ENCODE measurements at places on chromosomes 7 and 10. TPM values are rescaled to one million over a fixed set of nuclear protein-coding genes. Genes with fewer than 3 reads are reported as not detected.

DNA sequence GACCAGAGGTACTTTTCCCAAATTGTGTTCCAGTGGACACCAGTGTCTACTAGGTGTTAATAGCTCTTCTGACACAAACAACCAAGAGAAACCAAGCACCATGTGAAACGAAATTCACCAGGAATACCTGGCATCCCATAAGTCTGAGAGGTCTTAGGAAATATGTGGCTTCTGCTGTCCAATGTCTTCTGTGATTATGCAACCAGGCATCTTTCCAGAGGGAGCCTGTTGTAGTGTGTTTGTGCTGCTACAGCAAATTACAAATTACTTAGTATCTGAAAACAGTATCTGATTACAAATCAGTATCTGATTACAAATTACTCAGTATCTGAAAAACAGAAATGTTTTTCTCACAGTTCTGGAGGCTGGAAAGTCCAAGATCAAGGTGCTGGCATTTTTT lies 133.6 kb upstream of the NPVF start:
- DNase-seq, result no peak

GRCh38 chr10:107477266-107477665 lies 312.8 kb upstream of the SORCS1 start:
- DNase-seq, result no peak

DNA sequence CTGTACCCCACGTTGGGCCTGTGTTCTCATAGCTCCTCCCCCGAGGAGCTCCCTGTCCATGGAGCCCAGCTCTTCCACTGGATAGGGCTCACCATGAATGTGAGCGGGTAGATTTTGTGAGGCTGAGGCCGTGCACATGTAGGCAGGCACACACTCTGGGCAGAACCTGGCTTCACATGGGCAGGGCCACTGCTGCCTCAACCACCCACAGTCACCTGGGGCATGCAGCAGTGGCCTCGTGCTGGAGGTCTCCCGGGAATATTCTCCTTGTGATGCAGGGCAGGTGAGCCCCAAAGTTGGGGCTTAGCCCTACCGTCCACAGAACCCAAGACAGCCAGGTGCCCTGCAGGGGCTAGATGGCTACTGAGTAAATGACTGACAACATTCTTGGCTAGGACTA lies 116.6 kb downstream of the TMEM130 start:
- no peak for DNase-seq

- DNase-seq, result no peak
These were observed 5.6 kb upstream of the AQP1 start for GRCh38 chr7:30906014-30906413.

GRCh38 chr10:49523301-49523700 lies 15.6 kb downstream of the ERCC6 start:
- no peak for DNase-seq

DNA sequence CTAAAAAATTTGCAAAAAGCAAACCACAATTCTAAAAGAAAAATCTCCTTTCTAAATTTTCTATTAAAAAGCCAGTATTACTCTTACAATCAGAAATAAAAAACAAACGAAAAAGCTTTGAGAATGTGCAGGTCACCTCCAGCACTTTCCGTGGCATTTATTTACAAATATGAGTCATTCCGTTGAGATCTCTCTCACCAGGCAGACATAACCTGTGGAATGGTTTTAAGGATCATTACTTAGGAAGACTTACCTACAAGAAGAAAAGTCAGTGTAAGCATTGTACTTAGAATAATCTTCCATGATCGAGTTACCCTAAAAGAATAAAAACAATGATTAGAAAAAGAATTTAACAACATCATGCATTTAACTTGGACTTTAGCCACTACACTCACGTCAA lies 3.3 kb downstream of the SUN3 start:
- no peak for DNase-seq

LRRD1 gene
- total RNA-seq, result not detected

LIPM gene
- total RNA-seq, result not detected

C10orf105 gene
- total RNA-seq, result 0.45 TPM
